WERI-Rb-1 (cell line): ENCODE measurements at places on chromosomes 4 and X.

DNA sequence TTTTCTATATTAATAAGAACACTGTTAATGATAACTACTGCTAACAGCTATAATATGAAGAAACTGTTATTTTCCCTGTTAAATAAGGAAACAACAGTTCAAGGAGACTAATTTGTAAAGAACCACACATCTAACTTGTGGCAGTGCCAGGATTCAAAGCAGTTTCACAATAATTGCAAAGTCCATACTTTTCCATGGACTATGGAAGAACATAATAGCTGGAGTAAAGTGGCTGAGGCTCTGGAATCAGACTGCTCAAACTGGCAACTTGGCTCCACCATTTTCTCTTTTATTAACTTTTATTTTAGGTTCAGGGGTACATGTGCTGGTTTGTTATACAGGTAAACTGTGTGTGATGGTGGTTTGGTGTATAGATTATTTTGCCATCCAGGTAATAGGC, 393.7 kb upstream of the CPEB2 start:
- DNase-seq, result no peak

DNA sequence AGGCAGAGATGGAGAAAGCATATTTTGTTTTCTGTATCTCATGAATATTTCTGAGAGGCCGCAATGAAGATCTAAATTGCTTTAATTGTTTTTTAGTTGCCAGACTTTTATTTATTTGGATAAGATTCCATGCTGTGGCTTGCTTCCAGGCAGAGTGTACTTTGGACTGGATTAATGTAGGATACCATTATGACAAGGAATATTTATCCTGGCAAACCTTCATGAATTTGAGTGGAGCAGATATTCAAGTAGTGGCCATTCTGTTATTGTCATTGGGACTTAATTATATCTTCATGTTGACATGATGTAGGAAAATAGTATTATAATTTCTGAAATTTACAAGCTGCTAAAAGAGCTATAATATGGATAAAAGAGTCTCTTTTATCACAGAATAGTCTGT, 182.9 kb downstream of the C4orf33 start:
- DNase-seq, result no peak

- DNase-seq, result no peak
Measured at GRCh38 chr4:70844180-70844579, 4.5 kb upstream of the GRSF1 start.

GRCh38 chr4:4392501-4393183, 5.7 kb downstream of the NSG1 start:
- DNase-seq, result no peak
